ENCODE measurements at places on chromosomes 4 and X.

DNA sequence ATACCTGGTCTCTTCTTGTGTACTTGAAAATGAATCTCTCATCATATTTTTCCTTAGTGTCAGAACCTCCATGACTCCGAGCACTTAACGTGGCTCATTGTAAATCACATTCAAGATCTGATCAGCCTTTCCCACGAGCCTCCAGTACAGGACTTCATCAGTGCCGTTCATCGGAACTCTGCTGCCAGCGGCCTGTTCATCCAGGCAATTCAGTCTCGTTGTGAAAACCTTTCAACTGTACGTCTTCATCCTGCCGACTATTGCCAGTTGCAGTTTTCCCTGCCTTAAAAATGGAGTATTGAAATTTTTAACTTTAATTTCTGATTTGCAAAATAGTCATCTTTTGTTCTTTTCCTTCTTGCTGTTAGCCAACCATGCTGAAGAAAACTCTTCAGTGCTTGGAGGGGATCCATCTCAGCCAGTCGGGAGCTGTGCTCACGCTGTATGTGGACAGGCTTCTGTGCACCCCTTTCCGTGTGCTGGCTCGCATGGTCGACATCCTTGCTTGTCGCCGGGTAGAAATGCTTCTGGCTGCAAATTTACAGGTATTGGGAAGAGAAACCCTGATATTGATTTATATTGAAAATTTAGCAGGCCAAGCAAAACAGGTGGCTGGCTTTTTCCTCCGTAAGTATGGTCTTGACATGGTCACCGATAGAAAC is 42.4 kb upstream of the MSANTD1 start:
- no peak for DNase-seq

GRCh38 chr4:67546004-67546356 is 677 bp upstream of the CENPC start:
- no peak for DNase-seq

DNA sequence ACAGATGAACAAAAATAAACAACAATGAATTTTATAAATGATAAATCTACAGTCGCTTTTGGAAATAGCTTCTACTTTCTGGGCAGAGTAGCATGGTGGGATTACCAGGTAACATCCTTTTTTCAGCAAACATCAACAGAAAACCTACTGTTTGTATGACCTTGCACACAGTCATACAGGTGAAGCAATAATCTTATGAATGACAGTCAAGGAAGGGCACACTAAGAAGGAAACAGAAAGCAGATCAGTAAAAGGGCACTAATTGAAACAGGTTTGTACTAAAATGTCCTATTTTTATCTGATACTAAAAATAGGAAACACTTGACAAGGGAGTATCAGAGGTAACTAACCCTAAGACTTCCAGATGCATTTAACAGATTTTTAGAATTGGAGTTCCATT is 108.9 kb downstream of the DLG3 start:
- DNase-seq = no peak

DNA sequence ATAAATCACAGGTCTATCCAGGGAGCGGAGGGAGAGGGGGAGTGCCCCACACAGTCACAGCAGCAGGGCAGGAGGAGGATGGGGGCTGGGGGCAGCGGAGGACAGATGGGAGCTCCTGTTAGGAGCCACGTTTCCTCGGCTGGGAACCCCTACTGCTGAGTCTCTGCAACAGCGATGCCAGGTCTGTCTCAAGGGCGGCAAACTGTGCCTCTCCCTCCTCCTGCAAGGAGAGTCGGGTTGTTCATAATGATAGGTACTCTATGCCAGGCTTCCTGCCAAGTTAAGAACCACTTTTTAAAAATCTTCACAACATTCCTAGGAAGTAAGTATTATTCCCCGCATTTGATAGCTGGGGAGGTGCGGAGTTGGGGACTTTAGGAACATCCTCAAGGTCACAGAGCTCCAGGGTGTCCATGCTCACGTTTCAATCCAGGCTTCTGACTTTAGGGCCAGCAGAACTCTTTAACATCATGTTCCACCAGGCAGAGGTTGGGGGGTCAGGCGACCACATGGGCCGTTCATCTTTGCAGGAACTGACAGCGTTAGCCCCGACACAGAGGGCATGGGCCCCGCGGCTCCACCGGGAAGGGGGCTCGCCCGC is 98.3 kb upstream of the MAML3 start:
- DNase-seq = no peak

DNA sequence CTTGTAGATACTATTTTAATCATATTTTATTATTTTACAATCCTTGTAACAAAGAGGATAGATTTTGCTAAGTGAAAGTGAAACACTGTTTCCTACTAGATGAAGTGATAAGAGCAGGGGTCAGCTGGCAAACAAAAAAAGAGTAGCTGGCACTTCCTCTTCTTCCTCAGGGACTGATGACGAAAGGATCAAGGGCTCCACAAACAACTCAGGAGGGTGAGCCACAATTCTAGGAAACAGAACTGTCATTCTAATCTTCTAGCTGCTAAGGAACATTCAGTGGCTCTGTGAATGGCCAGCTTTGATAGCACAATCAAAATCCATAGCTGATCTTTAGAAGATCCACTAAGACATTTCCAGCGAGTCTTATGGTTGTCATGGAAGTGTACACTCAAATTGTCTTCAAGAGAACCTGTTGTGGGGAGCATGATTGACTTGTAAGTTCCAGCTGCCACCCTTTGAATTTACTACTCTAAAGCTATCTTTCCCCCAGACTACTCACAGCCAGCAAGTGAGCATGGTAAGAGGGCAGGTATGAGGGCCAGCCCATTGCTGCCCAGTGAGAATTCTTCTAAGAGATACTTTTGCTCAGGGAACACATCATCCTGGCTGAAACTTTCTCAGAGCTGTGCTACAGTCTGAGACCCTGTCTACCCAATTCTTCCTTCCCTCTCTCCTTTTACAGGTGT is 275.7 kb upstream of the RASGEF1B start:
- no peak for DNase-seq

- DNase-seq = no peak
These were observed 434.9 kb upstream of the PABPC4L start for GRCh38 chr4:134636338-134637051.

GRCh38 chr4:35525192-35525978 is 718.9 kb downstream of the ARAP2 start:
- no peak for DNase-seq

GRCh38 chr4:124459941-124460310 is 252.6 kb downstream of the ANKRD50 start:
- DNase-seq = no peak

- DNase-seq = no peak
These were observed 654 bp upstream of the DDIT4L start for GRCh38 chr4:100190643-100191600.

GRCh38 chr4:100588076-100588475 is 70.3 kb upstream of the EMCN start:
- no peak for DNase-seq

- DNase-seq = no peak
These were observed 20.0 kb upstream of the EFNB1 start for GRCh38 chrX:68808686-68809357.

DNA sequence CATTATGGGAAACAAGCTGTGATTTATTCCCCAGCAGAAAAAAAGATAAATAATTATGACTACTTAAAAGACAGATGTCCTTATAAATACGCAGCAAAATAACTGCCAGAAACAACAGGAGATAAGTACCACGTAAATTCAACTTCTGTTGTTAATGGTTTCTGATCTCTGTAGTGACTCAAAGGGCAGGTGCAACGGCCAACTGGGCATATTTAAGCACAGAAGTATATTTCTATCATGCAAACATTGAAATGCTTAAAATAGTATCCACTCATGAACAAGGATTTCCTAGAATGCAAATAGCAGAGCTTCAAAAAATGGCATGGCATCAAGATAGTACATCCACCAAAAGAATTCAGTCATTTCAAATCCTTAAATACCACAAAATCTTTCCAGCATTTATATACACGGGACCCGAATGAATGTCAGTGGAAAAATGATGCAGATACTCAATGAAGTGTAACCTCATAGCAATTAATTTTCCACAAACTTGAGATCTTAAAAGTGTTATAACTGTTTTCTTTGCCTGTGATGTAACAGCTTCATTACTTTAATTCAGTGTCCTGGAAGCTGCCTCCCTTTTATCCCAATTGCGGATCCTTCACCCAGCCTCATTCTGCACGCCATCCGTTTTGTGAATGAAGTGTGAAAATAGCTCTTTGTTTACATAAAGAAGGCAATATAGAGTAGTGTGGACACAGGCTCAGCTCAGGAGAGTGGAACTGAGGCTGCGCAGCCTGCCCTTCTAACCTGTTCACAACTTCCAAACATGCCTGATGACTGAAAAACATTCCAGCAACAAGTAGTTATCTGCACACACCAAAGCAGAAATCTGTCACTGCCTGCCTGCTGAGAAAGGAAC is 10.2 kb downstream of the PDGFC start:
- no peak for DNase-seq

DNA sequence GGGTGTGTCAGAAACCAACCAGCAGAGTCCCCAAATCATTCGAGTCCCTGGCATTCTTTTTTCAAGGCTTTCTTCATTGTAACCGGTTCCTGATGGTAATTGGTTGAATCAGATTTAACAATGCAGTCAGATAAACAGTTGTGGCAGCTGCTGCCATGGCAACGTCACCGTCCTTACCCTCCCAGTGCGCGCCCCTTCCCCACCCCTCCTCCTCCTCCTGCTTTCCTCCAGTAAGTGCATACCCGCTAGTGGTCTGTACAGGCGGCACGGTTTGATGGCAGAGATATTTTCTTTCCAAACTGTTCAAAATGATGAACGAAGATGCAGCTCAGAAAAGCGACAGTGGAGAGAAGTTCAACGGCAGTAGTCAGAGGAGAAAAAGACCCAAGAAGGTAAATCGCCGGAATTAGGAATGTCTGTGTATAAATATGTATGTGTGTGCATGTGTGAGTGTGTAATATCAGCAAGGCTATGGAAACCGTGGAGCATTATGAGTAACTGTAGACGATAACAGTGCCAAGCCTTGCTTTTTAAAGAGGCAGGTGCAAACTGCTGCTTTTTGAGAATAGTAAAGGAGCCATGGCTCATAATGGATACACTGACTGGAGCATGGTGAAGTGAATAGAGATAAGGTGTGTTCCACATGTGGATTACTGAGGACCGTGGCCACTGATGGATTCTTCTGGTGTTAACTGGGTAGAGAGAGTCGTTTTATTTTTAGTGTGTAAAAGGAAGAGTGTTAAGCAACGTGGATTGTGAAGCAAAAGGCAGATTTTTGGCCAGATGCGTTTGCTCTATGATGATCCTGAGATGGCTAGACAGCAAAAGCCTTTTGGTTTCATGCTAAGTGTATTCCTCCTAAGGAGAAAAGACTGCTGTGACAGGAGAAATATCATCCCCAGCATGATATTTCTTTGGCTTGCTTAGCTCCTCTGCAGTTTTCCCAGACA is at the start of gene ANK2:
ANK2 (plus strand) TSS at position 233 of the 950 bp plus-strand sequence; CDS start at position 309, 76 bp downstream.
- DNase-seq = peak; percentile 4

- DNase-seq = no peak
These were observed 231.1 kb upstream of the ANXA3 start for GRCh38 chr4:78320349-78320935.

- no peak for DNase-seq
These were observed 570.6 kb downstream of the CENPC start for GRCh38 chr4:66974665-66975064.

Data from NCI-H1930 (cell line).